ENCODE measurements at places on chromosomes 4 and X.

GRCh38 chrX:373641-374471 lies 12.9 kb downstream of the PPP2R3B start:
- no peak for DNase-seq

GRCh38 chrX:21883258-21883657 lies 27.5 kb downstream of the YY2 start:
- DNase-seq, result no peak

GRCh38 chr4:136306361-136306760 lies 1225.9 kb downstream of the PCDH18 start:
- no peak for DNase-seq

- no peak for DNase-seq
Measured at GRCh38 chr4:143358923-143359643, 22.4 kb downstream of the GAB1 start.

DNA sequence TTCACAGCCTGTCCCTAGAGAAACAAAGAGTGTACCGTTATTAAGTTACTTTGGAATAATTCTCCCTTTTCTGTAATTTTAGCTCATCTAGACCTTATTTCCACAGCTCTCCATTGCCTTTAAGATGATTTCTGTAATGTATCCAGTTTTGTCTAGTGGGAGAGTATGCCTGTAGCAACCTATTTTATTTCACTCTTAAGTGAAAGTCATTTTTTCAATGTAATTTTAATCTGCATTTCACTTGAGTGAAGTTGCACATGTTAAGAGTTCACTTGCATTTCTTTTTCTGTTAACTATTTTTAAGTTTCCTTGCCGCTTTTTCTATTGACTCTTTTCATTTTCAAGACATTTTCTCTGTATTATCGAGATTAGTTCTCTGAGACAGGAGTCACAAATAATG lies 46.5 kb downstream of the FANCB start:
- DNase-seq, result no peak

- DNase-seq, result no peak
Measured at GRCh38 chr4:74368596-74368995, 3.7 kb downstream of the EREG start.

DNA sequence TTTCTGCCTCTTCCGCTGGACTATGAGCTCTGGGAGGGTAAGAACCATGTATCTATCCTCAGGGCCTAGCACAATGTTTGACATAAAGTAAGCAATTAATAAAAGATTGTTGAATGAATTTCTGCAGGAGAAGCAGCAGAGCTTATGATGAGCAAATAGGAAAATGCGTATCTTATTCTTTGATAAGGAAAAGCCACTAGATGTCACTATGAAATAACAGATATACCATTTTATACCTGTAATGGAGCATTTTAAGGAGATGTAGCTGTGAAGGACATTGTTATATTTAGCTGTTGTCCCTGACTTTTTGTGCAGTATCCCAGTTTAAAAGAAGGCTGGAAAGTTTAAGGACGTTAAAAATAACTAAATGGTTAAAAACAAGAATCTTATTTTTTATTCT lies 147.2 kb upstream of the MBNL3 start:
- DNase-seq, result no peak

DNA sequence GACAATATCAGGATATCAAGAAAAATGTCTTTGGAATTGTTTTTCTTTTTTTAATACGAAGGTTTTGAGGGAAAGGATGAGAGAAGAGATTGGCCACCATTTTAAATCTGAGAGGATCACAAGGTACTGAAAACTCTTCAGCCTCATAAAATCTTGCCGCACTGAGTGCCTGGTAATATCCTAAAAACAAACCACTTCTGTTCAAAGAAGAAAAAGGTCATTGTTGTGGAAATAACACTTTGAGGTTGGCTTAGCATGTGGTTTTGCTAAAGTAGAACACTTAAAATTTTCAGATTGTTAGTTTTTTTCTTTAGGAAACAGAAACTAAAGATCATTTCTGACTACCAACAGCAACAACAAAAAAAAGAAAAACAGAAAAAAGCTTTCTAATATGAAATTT lies 1.0 kb upstream of the CLDN22 start:
- no peak for DNase-seq

Measured in NCI-H187 treated with DMSO at 0.1 percent for 48 hours (cell line).